SK-N-SH (cell line): ENCODE measurements at places on chromosomes 6 and 20. TPM values are rescaled to one million over a fixed set of nuclear protein-coding genes. Genes with fewer than 3 reads are reported as not detected.
A peak's percentile ranks its signal among the peaks of the same experiment; 100 is the strongest.

TMEM74B gene
- 1.8 and 2.6 TPM in 2 replicates for polyA plus RNA-seq

GRCh38 chr6:53297004-53297403 lies 51.7 kb downstream of the ELOVL5 start:
- DNase-seq: no peak

DNA sequence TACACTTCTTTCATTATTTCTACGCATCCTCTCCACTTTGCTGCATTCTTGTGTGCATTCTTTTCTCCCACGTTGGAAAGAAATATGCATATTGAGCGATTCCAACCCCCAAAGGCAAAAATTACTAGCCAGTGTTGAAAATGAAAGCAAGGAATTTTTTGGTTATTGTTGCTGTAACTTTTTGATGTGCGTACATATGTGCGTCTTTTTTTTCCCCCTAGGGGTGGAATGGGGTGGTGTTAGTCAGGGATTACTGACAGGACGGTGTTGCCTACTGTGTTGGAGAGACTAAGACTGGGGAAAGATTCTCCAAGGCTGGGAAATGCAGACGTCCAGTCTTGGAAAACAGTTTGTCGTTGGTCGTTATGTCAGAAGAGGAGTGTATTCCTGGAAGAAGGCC lies 44.2 kb upstream of the ESR1 start:
- peak; percentile 6 for DNase-seq

GRCh38 chr20:22492497-22492896 lies 91.9 kb downstream of the FOXA2 start:
- DNase-seq: no peak

- DNase-seq: no peak
Measured at GRCh38 chr6:111242452-111242851, 155.1 kb downstream of the SLC16A10 start.

GRCh38 chr6:36662380-36662779 lies 16.1 kb upstream of the CDKN1A start:
- no peak for DNase-seq

DNA sequence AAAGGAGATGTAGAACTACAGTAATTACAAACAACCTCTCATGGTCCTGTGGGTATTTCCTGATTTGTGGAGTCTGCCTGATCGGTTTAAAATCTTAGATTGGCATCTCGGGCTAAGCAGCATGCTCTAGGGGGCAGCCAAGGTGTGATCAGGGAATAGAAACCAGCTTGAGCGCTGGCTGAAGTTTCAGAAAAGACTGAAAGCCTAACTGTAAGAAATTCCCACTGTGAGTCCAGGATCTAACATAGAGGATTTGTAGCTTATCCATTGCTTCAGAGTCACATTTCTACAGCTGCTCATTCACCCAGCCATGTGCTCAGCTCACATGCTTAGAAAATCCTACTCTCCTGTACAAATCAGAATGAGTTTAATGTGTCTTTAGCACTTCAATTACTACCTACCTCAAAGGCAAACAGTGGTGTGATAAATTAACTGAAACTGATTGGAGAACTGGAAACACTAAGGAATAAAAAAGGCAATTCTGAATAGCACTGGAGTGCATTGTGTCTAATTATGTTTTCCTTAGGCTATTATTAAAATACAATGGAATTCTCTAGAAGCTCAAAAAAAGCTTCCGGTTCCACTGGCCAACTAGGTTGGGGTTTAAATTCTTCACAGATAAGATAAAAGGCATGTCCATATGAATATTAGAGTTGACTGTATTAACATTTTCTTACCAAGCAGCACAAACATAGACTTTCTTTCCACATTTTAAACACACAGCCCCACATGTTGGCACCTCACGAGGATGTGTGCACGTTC lies 73.8 kb upstream of the MPC1 start:
- DNase-seq: no peak
